Central memory CD8-positive, alpha-beta T cell (primary cell): ENCODE measurements at places on chromosomes 16 and 17.
A peak's percentile ranks its signal among the peaks of the same experiment; 100 is the strongest.

GRCh38 chr17:78735832-78736525 lies 46.1 kb downstream of the CYTH1 start:
- peaks cover 40% of the 10 kb centered on the region for H3K36me3 ChIP-seq
- H3K27me3 ChIP-seq, result no peaks in the 10 kb centered on the region
- peaks cover 85% of the 10 kb centered on the region for H3K4me1 ChIP-seq

DNA sequence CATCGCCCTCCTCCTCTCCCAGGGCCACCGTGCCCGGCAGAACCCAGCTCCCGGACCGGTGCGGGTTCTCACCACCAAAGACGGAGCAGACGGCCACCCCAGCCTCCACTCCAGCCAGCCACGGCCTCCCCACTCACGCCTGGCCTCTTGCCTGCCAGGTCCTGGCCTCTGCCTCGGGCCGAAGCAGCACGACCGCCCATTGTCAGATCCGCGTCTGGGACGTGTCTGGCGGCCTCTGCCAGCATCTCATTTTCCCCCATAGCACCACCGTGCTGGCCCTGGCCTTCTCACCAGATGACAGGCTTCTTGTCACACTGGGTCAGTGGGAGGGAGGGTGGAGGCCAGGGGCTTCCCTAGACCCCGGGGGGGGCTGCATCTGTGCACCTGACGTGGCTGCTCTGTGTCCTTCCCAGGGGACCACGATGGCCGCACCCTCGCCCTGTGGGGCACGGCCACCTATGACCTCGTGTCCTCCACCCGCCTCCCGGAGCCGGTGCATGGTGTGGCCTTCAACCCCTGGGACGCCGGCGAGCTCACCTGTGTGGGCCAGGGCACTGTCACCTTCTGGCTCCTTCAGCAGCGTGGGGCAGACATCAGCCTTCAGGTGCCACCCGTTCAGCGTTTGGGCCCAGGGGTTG lies 6.6 kb upstream of the RHOT2 start:
- H3K27me3 ChIP-seq, result no peaks in the 10 kb centered on the region
- peaks cover 5% of the 10 kb centered on the region for H3K4me1 ChIP-seq
- DNase-seq, result no peak
- H3K27ac ChIP-seq, result no peak overlapping the region
- peaks cover 2% of the 10 kb centered on the region for H3K36me3 ChIP-seq

GRCh38 chr16:87956098-87956364 lies 4.8 kb downstream of the BANP start:
- H3K27me3 ChIP-seq, result no peaks in the 10 kb centered on the region
- DNase-seq, result no peak
- peak overlapping the region; percentile 91 for H3K27ac ChIP-seq

DNA sequence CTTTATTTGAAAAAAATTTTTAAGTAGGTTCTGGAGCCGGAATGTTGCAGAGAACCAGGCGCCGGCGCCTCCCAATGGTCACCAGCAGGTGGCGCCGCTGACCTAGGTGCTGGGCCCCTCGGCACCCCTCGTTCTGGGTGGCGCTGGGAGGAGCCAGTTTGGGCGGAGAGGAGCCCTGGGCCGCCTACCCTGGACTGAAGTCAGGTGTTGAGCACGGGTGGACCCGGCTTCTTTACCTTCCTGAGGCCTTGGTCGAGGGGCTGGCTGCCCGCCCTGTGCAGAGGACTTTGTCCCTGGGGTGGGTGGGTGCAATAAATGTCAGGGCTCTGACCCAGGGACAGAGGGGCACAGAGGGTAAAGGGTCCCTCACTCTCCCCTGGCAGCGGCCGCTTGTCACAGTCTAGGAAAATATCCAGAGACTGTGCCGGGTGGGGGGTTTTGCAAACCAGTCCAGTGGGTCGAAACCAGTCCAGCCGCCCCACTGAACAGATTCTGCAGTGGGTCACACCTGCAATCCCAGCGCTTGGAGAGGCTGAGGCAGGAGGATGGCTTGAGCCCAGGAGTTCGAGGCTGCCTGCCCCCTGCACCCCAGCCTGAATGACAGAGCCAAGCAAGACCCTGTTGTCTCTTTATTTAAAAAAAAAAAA lies 30.1 kb upstream of the TNFRSF13B start:
- H3K4me1 ChIP-seq, result peaks cover 5% of the 10 kb centered on the region
- H3K27me3 ChIP-seq, result no peaks in the 10 kb centered on the region
- H3K4me3 ChIP-seq, result no peak overlapping the region
- H3K27ac ChIP-seq, result no peak overlapping the region
- DNase-seq, result peak; percentile 56
- H3K36me3 ChIP-seq, result peaks cover 2% of the 10 kb centered on the region

GRCh38 chr16:50389900-50390299 lies 21.1 kb upstream of the BRD7 start:
- no peaks in the 10 kb centered on the region for H3K36me3 ChIP-seq
- no peaks in the 10 kb centered on the region for H3K4me1 ChIP-seq
- DNase-seq, result no peak
- H3K27ac ChIP-seq, result no peak overlapping the region

DNA sequence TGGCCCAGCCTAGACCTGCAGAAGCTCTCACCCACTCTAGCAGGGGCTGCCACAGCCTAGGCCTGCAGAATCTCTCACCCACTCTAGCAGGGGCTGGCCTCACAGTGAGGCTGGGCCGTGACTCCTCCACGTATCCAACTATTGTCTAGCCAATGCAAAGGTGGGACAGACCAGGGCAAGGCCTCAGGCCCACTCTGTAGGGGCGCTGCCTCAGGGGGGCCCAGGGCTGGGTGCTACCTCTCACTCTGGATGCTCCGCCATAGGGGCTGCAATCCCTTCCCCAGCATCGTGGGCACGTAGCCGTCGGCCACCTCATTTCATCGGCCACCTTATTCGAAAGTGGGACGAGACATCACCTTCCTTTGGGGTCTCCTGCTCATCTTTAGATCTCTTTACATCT lies 51.7 kb downstream of the RPH3AL start:
- no peak overlapping the region for H3K27ac ChIP-seq
- no peaks in the 10 kb centered on the region for H3K36me3 ChIP-seq
- no peaks in the 10 kb centered on the region for H3K4me1 ChIP-seq
- H3K4me3 ChIP-seq, result no peak overlapping the region
- H3K27me3 ChIP-seq, result no peaks in the 10 kb centered on the region

DNA sequence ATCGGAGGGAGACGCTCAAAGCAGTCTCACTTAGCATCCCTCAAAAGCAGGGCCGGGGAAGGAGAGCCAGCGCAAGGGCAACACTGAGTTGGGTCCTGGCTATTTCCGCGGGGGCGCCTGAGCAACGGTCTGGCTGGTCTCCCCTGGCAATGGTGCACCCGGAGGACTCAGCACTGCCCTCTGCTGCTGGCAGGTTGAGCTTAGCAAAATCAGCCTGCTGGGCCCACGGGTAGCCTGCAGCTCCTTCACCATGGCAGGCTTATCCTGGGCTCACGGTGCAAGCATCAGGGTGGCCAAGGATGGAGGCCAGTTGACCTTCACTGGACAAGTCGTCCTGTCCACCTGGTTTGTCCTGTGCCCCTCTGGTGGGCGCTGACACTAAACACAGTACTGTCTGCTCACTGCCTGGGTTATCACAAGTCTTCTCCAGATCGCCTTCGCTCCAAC lies 14.4 kb upstream of the ALDH3A1 start:
- peaks cover 7% of the 10 kb centered on the region for H3K4me1 ChIP-seq
- peaks cover 39% of the 10 kb centered on the region for H3K27me3 ChIP-seq
- no peak overlapping the region for H3K4me3 ChIP-seq
- H3K27ac ChIP-seq, result no peak overlapping the region

DNA sequence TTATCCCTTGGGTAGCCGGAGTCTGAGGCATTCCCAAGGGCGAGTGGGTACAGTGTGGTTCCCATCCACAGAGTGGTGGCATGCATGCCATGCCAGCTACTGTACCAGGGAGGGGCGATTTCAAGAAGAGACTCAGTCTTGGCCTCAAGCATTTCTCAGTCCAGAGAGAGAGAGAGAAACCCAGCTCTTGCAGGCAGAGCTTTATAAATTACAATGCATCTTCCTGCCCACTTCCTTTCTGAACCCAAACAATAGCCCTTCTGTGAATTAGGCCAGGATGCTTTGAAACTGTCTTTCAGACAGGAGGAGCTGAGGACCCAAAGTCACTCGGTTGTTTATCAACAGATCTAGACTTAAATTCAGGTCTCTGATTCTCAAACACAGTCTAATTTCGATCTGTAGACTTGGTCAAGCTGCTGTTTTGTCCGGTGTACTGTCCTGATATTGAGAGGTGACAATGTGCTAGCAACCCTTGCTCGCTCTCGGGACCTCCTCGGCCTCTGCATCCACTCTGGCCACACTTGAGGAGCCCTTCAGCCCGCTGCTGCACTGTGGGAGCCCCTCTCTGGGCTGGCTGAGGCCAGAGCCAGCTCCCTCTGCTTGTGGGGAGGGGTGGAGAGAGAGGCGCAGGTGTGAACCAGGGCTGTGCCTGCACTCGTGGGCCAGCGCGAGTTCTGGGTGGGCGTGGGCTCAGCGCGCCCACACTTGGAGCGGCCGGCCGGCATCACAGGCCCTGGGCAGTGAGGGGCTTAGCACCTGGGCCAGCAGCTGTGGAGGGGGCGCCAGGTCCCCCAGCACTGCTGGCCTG lies 408.0 kb downstream of the UTP18 start:
- no peak overlapping the region for H3K4me3 ChIP-seq
- no peak overlapping the region for H3K27ac ChIP-seq
- peaks cover 21% of the 10 kb centered on the region for H3K27me3 ChIP-seq
- H3K36me3 ChIP-seq, result no peaks in the 10 kb centered on the region

GRCh38 chr17:81365148-81365600 lies 30.1 kb upstream of the BAHCC1 start:
- H3K4me1 ChIP-seq, result peaks cover 14% of the 10 kb centered on the region
- DNase-seq, result no peak
- peak overlapping the region; percentile 45 for H3K4me3 ChIP-seq
- peaks cover 63% of the 10 kb centered on the region for H3K27me3 ChIP-seq
- H3K27ac ChIP-seq, result no peak overlapping the region

DNA sequence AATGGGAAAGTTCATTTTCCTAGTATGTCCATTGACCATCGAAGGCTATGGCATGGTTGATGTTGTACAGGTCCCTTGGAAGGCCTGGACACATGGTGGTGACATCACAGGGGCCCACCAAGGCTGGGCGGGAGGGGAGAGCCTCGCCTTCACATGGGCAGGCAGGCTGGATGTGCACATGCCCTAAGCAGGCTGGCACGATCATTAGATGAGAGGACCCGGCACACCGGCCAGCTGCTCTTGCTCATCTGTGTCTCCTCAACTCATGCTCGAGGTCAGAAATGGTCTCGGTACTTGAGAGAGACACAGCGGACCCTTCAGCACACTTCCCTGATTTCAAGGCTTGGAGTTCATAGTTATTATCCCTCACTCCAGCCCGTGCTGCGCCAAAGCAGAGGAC lies 416.9 kb upstream of the ZFHX3 start:
- no peaks in the 10 kb centered on the region for H3K4me1 ChIP-seq
- no peaks in the 10 kb centered on the region for H3K36me3 ChIP-seq
- no peak overlapping the region for H3K27ac ChIP-seq
- no peaks in the 10 kb centered on the region for H3K27me3 ChIP-seq

DNA sequence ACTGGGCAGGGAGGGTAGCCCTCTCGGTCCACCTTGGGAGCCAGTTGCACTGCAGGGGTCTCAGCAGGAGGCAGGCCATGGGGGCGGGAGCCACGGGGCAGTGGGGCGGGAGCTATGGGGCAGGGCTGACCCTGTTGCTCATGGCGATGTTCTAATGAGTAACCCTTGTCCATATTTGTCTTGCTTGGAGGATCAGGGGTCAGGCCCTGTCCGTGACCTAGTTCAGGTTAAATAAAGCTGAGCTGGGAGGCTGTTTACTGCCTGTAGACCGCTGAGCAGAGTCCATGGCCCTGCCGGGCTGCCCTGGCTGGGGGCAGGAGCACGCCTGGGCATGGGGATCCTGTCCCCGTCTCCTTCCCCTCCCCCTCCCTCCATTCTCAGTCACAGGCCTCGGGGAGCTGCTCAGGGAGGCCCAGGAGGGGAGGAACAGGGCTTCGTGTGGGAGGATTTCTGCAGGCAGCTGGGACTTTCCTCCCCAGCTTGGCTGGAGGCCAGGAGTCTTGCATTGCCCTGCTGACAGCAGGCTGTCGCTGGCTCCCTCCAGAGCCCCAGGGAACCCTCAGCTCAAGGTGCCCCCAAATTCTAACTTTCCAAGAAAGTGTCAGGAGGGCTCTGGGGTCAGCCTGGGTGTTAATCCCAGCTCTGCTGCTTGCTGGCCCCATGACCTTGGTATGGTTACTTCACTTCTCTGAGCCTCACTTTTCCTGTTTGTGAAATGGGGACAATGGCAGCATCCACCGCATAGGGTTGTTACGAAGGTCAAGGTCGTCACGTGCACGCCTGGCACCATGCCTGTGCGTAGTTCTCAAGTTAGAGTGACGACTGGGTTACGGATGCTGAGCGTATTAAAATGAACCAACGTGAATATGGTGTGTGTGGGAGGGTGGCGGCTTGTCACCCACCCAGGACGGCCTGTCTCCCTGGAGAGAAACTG lies 6.1 kb upstream of the SERPINF2 start:
- H3K27ac ChIP-seq, result no peak overlapping the region
- DNase-seq, result no peak
- no peak overlapping the region for H3K4me3 ChIP-seq
- H3K36me3 ChIP-seq, result peaks cover 8% of the 10 kb centered on the region
- H3K4me1 ChIP-seq, result no peaks in the 10 kb centered on the region
- H3K27me3 ChIP-seq, result no peaks in the 10 kb centered on the region

- no peaks in the 10 kb centered on the region for H3K36me3 ChIP-seq
- no peak overlapping the region for H3K27ac ChIP-seq
- no peak overlapping the region for H3K4me3 ChIP-seq
- no peaks in the 10 kb centered on the region for H3K27me3 ChIP-seq
- peaks cover 12% of the 10 kb centered on the region for H3K4me1 ChIP-seq
Observed at GRCh38 chr17:41413982-41414381, 10.4 kb downstream of the KRT37 start.

- no peak for DNase-seq
- H3K27me3 ChIP-seq, result no peaks in the 10 kb centered on the region
- peaks cover 31% of the 10 kb centered on the region for H3K36me3 ChIP-seq
Observed at GRCh38 chr16:1416521-1416941, 2.0 kb upstream of the UNKL start.

DNA sequence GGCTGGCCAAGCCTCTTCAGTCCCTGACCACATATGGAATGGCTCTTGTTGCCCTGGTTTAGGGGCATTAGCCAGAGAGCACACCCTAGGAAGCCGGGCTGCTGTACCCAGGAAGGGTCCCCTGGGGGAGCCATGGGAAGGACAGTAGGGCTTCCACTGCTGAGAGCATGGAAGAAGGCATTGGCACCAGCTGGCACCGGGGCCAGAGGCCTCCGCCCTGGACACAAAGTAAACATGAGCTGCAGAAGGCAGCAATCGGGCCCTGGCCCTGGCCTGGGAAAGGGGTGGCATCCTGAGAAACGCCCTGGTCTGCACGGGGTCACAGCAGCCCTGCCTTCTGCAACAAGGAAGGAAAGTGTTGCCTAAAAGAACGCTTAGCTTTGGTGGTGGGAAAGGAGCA lies 49.4 kb downstream of the VAC14 start:
- H3K36me3 ChIP-seq, result peaks cover 9% of the 10 kb centered on the region
- H3K4me1 ChIP-seq, result no peaks in the 10 kb centered on the region
- no peak for DNase-seq
- H3K4me3 ChIP-seq, result no peak overlapping the region
- no peaks in the 10 kb centered on the region for H3K27me3 ChIP-seq
- no peak overlapping the region for H3K27ac ChIP-seq

- peaks cover 36% of the 10 kb centered on the region for H3K4me1 ChIP-seq
- peaks cover 6% of the 10 kb centered on the region for H3K27me3 ChIP-seq
- no peak for DNase-seq
Observed at GRCh38 chr17:49190932-49191331, 19.4 kb downstream of the GNGT2 start.

- H3K4me3 ChIP-seq, result no peak overlapping the region
- no peaks in the 10 kb centered on the region for H3K36me3 ChIP-seq
- DNase-seq, result no peak
- H3K27me3 ChIP-seq, result peaks cover 34% of the 10 kb centered on the region
Observed at GRCh38 chr17:21524211-21524591, 148.0 kb downstream of the KCNJ12 start.

GRCh38 chr17:49224198-49224996 lies 6.2 kb downstream of the PHOSPHO1 start:
- H3K27ac ChIP-seq, result peak overlapping the region; percentile 79
- peak; percentile 47 for DNase-seq
- peaks cover 39% of the 10 kb centered on the region for H3K36me3 ChIP-seq
- peak overlapping the region; percentile 77 for H3K4me3 ChIP-seq
- no peaks in the 10 kb centered on the region for H3K27me3 ChIP-seq
